ENCODE measurements at places on chromosomes 2 and 18.
A peak's percentile ranks its signal among the peaks of the same experiment; 100 is the strongest.

- no peak for DNase-seq
These were observed 34.5 kb downstream of the RBFA start for GRCh38 chr18:80068571-80069272.

- peak; percentile 77 for DNase-seq
These were observed 41.3 kb downstream of the ZFP36L2 start for GRCh38 chr2:43185146-43185545.

GRCh38 chr2:219514196-219514761 is at the start of gene ASIC4:
ASIC4 (plus strand) TSS chr2:219514482; CDS start chr2:219514725, 243 bp downstream.
- no peak for DNase-seq

DNA sequence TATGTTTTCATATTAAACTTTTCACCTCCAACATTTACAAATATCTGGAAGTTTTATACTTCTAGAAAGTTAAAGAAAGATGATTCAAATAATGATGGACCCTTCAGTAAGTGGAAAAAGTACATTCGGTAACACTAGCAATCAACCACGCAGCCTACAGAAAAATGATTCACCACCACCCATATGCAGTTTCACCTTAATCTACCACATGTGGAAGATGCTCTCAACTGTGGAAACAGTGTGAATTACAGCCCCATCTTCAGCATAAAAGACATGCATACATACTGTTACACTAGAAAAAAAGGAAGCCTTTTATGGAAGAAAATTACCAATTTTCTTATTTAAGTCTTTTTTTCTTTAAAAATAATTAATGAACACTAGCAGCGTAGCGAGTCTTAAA is 1.1 kb downstream of the SLC38A11 start:
- no peak for DNase-seq

DNA sequence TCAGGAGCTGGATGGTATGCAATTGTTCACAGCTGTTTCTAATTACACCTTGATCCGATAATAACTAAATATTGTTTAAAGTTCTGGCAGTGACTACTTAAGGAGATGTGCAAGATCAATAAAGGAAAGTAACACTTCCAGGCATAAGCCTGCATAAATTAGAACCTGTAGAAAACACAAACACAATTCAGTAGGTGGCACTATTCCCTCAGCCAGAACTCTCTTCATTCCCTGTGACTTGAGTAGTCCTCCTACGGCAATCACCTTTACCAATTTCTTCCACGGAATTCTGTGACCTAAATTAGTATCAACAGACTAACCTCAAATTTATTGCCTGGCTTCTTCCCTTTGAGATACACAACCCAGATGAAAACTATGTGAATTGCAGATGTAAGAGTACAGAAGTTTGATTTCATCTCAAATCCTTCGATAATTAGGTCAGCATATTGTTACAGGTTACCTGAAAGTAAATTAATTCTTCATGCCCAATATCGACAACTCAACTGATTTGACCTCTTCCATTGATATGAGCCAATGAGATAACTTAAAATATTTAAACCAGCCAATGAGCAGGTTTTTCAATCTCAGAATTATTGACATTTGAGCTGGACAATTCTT is 137.8 kb downstream of the PID1 start:
- peak; percentile 16 for DNase-seq

DNA sequence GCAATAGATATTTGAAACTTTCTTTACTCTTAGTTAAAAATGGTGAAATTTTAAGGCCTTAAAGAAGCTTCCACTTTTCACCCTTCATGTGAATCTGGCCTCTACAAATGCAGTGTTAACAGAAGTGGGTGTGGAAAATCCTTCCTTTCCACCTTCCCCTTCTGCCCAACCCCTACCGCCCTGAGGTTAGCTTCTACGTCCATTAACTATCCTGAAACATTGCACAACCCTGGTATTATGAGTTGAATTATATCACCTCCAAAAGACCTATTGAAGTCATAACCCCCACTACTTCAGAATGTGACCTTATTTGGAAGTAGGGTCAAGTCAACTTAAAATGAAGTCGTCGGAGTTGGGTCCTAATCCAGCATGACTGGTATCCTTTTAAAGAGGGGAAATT is 80.8 kb upstream of the ACSL3 start:
- no peak for DNase-seq

DNA sequence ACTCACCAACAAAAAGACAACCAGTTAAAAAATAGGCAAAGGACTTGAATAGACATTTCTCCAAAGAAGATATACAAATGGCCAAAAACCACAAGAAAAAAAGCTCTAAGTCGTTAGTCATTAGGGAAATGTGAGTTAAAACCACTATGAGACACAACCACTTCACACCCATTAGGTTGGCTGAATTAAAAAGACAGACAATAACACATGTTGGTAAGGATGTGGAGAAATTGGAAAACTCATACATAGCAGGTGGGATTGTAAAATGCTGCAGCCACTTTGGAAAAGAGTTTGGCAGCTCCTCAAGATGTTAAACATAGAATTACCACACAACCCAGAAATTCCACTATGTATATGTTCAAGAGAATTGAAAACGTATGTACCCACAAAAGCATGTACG is 117.6 kb upstream of the SPATS2L start:
- DNase-seq = no peak

- DNase-seq = no peak
These were observed 45.7 kb upstream of the ACAA2 start for GRCh38 chr18:49859021-49859359.

DNA sequence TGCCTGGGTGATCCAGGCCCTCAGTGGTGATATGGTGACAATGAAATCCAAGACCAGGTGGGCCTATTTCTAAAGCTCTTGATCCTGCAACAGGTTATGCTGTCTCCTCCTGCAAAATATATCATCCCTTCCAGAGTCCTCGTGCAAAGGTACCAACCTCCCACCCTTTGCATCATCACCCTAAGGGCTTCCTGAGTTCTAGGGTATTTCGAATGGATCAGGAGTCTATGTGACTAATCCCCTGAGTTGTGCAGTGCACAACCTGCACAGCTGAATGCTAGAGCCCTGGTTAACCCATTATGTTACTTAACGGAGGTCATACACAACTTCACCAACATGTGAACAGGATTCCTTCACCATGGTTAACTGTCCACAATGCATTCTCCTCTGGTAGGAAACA is 13.4 kb upstream of the NPAS2 start:
- DNase-seq = no peak

DNA sequence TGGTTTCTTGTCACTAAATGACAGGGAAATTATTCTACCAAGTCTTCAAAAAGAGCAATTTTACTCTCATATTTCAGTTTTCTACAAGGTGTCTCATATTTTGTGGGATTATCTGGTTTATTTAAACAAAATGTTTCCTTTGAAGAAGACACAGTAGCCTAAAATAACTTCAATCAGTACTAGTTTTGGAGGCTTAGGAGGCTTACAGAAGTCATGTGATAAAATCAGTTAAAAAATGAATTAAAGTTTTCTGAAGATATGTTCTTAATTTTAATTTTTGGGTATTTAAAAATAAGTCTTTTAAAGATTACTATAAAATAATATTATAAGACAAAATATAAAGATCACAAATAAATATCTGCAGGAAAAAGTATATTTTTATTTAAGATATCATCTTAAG is 95.9 kb downstream of the XIRP2 start:
- DNase-seq = no peak

- peak; percentile 68 for DNase-seq
These were observed 55.4 kb upstream of the CD28 start for GRCh38 chr2:203650860-203651613.

DNA sequence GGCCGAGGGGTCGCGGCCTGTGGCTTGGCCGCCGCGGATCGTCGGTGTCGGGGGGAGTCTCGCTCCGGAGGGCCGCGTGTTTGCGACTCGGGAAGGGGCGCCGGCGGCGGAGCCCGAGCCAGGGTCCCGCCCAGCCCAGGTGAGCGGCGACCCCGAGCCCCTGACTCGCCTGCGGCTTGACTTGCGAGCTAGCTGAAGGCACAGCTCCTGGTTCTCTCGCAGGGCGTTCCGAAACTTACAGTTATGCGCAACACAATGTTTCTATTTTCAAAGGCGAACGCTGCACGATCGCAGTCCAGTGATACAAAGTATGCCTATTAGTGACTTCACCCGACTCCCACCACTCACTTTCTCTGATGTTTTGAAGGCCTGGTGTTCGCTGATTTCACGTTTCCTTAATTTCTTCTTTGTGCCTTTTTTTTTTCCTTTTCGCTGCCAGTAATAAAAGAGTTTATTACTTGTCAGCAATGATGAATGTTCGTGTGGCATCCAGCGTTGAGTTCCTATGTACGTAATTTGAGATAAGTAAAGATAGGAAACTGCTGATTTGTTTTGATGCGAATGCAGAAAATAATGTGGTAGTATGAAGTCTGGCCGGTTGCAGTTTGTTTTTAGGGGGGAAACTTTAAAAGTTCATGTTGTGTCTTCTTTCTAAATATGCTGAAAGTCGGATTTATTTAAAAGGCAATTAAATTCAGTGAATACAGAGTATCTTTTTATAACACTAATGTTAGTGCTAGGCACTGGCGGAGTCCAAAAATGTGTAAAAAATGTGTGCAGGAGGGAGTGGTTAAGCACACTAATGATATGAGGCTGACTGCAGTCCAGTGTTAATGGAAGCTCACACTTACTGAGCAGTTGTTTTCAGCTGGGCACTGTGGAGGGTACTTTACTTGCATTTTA is 706 bp downstream of the UBXN2A start:
- DNase-seq = no peak

- no peak for DNase-seq
These were observed 3.3 kb upstream of the HJURP start for GRCh38 chr2:233857511-233858141.

GRCh38 chr2:165191096-165191728 is 12.6 kb downstream of the SCN3A start:
- no peak for DNase-seq

GRCh38 chr2:120983344-120983743 is 247.7 kb downstream of the GLI2 start:
- no peak for DNase-seq

DNA sequence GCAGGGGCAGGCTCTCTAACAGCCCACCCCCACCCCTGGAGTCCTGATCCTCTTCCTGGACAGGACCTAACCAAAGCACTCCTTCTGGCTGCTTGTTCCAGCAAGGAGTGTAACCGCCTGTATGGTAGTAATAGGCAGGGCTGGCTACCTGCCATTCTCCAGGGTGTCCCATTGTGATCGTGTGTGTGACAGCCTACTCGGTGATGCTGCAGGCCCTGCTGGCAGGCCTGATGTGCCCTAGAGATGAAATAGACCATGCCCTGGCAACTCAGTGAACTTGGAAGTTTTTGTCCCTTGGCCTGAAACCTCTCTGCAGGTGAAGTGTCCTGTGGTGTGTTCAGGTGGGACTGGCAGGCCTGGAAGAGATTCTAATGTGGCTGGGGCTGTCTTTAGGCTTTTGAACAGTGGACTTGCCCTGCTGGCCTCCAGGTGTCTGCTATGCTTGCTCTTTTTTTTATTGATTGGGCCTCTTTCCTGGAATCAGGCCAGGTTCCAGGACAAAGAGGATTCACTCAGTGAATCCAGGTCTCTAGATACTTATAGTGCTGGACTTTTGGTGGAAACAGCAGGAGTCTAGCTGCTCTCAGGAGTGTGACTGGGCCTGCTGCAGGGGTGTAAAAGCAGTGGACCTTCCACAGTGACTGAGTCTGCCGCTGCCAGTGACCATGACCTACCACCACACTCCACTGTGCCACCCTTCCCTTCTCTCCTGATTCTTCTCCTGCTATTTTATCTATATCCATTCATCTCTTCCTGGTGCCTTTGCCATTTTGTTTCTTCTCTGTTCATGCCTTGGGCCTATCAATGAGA is 132.1 kb downstream of the CTIF start:
- DNase-seq = no peak

Data from dermis microvascular lymphatic vessel endothelial cell (primary cell).